CD4-positive, alpha-beta T cell treated with Interleukin-4 for 1 hour (primary cell): ENCODE measurements at places on chromosomes 11 and 22.

- no peak for DNase-seq
These were observed 193.5 kb downstream of the UVRAG start for GRCh38 chr11:76008474-76008873.

DNA sequence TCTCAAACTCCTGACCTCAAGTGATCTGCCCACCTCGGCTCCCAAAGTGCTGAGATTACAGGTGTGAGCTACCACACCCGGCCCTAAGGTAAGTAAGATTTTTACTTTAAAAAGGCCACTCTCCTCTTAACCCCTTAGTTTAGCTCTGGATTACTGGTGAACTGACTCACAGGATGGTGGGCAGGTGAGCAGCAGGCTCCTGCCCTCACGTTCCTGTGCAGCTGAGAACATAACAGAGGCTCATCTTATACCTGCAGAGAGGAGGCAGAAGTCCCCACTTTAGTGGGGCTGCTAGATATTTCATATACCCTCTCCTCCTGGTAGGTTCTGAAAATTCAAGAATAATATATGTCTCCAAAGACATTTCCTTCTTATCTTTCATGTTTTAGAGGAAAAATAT is 17.1 kb upstream of the SERPIND1 start:
- no peak for DNase-seq

DNA sequence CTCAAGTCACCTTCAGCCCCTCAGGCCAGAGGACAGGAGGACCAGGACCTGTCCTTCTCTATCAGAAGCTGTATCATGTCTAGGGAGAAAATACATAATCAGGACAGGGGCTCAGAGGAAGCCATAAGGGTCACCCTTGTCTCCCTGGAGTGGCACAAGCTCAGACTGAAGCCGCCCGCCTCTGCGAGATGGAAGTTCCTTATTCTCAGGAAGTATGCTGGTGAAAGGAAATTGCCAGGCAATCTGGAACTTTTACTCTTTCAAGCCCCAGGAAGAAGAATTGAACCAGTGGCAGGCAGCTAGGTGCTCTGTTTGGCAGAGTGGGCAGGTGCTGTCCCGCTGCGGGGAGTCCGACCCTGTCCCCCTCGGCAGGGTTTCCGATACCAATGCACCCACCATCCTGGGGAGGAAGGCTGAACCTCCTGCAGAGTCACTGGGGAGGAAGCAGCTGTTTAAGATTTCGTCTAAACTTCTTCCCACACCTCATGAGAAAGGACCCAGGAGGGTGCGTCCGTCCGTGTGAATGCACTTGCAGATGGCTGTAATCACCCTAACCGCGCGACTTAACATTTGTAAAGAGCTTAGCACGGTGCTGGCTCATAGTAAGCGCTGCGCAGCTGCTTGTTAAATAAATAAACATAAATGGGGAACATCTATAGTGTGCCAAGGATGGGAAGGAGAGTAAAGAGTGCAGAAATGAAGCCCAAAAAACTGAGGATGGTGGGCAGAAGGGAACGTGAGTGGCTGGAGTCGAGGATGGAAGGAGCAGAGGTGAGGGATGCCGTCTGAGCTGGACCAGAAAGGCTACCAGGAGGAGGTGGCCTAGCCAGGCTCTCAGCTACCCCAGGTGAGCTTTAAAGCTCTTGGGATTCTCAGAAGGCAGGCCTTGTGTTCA is 5.0 kb upstream of the ANO1 start:
- no peak for DNase-seq

GRCh38 chr11:97888641-97889040 is 1132.1 kb upstream of the CNTN5 start:
- no peak for DNase-seq

DNA sequence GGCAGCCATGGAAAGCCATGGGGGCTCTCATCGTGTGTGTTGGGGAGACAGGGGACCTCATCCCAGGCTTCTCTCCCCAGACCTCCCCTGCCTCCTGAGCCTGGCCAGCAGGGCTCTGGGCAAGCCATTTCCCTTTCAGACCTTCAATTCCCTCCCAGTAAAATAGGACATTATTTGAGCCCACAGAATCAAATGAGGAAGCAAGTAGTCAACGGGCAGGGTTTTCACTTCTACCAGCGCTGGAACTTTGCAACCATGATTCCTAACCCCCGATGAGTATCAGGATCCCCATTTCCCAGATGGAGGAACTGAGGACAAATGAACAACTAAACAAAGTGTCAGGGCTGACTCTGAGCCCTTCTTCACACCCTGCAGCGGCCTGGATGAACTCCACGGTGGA is 48.9 kb upstream of the TCF20 start:
- no peak for DNase-seq

GRCh38 chr11:94276943-94277342 is 27.4 kb upstream of the IZUMO1R start:
- no peak for DNase-seq
